ENCODE measurements at places on chromosomes 16 and 17. TPM values are rescaled to one million over a fixed set of nuclear protein-coding genes. Genes with fewer than 3 reads are reported as not detected.

Gene RPL27
- total RNA-seq, result 1,066 TPM

DNA sequence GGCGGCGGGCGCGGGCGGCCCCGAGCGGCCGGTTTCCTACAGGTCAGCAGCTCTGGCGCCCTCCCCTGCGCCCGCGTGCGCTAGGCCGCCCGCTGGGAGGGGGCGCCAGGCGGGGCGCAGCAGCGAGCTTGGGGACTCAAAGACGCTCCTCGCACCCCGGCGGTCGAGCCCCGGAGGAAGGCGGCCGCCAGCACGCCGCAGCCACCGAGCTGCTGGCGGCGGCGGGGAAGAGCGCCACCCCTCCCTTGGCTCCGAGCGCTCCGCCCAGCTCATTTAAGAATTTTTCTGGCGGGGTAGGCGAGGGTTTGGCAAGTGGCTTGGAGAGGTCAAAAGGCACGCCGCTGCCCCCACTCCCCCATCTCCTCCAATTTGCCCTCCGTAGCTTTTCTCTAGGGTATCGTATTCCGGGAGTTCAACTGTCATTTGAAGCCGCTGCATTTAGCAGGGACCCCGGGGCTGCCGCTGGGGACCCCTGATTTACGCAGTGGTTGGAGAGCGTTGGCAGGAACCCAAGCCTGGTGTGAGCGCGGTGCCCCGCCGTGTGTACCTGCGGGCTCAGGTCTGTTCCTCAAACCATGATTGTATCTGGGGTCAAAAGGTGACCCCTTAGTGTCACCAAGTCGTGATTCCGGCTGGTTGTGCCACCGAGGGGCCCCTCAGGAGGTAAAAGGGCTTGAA lies 59.5 kb upstream of the GSE1 start:
- peak overlapping the region; percentile 92 for H3K27ac ChIP-seq
- no peaks in the 10 kb centered on the region for H3K27me3 ChIP-seq
- peak; percentile 78 for DNase-seq
- H3K4me3 ChIP-seq, result peak overlapping the region; percentile 87
- no peaks in the 10 kb centered on the region for H3K36me3 ChIP-seq

- H3K27me3 ChIP-seq, result no peaks in the 10 kb centered on the region
- no peak overlapping the region for H3K4me3 ChIP-seq
- no peak for DNase-seq
- no peaks in the 10 kb centered on the region for H3K4me1 ChIP-seq
- H3K27ac ChIP-seq, result no peak overlapping the region
These were observed 276.9 kb upstream of the TOM1L1 start for GRCh38 chr17:54623746-54624145.

GRCh38 chr17:55040611-55041010 lies 72.0 kb downstream of the STXBP4 start:
- H3K4me1 ChIP-seq, result no peaks in the 10 kb centered on the region
- DNase-seq, result no peak
- H3K27ac ChIP-seq, result no peak overlapping the region
- H3K4me3 ChIP-seq, result no peak overlapping the region
- peaks cover 11% of the 10 kb centered on the region for H3K36me3 ChIP-seq

GRCh38 chr17:79088247-79088996 lies 13.8 kb downstream of the ENGASE start:
- H3K27ac ChIP-seq, result no peak overlapping the region
- peaks cover 1% of the 10 kb centered on the region for H3K4me1 ChIP-seq
- no peaks in the 10 kb centered on the region for H3K36me3 ChIP-seq
- peaks cover 6% of the 10 kb centered on the region for H3K27me3 ChIP-seq

DNA sequence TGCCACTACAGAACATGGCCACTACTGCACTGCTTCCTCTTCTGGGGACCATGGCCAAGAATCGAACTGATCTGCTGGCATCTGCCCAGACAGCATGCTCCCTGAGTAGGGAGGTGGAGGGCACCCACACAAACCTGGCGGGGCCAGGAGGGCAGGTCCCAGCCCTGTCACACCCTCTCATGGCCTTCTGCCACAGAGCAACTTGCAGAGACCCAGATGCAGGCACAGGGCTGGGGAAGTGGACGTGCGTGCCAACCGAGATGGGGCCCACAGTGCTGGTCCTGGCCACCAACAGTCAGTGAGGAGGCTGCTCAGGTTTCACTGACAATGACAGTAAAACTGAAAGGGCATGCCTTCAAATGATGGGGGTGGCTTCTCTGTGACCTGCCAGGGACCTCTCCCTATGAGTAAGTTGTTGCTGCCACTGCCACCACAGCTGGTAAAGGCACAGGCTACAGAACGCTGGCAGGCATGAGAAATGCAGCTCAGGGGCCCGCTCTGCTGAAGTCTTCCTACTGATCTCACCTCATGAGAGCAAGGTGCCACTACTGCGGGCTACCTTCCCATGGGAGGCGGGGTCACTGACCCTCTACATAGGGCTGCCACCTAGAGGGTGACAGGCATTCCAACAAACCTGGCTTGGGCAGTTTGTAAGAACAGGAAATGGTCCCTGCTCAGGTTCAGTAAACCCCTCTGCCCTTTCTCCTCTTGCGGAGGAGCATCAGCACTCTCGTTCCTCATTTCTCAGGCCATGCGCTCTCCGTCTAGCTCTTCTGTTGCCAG lies 15.5 kb downstream of the HIC1 start:
- H3K4me3 ChIP-seq, result peak overlapping the region; percentile 39
- DNase-seq, result no peak
- peak overlapping the region; percentile 70 for H3K27ac ChIP-seq
- H3K27me3 ChIP-seq, result no peaks in the 10 kb centered on the region

GRCh38 chr17:1153795-1154546 lies 25.8 kb downstream of the ABR start:
- no peak overlapping the region for H3K27ac ChIP-seq
- peaks cover 2% of the 10 kb centered on the region for H3K4me1 ChIP-seq
- H3K4me3 ChIP-seq, result no peak overlapping the region
- no peak for DNase-seq
- no peaks in the 10 kb centered on the region for H3K27me3 ChIP-seq
- no peaks in the 10 kb centered on the region for H3K36me3 ChIP-seq

- H3K4me1 ChIP-seq, result peaks cover 6% of the 10 kb centered on the region
- H3K27ac ChIP-seq, result no peak overlapping the region
- H3K4me3 ChIP-seq, result no peak overlapping the region
- H3K36me3 ChIP-seq, result no peaks in the 10 kb centered on the region
These were observed 71.7 kb downstream of the C16orf95 start for GRCh38 chr16:87245511-87245910.

DNA sequence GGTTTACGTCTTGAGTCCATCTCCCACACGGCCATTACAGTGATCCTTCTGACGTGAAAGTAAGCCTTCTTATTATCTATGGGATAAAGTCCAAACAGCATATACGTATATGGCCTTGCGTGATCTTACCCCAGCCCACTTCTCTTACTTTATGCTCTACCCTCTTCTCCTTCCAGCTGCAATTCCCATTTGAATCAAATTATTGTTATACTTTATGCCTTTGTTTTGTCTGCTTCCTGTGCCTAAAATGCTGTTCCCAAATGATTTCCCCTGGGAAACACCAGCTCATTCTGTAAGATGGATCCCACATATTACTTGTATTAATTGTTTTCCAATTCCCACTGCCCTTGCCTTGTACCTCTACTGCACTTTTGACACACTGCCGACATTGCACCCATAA lies 11.2 kb downstream of the UQCRC2 start:
- H3K27ac ChIP-seq, result no peak overlapping the region
- H3K27me3 ChIP-seq, result no peaks in the 10 kb centered on the region
- no peaks in the 10 kb centered on the region for H3K4me1 ChIP-seq
- no peak overlapping the region for H3K4me3 ChIP-seq
- no peak for DNase-seq

DNA sequence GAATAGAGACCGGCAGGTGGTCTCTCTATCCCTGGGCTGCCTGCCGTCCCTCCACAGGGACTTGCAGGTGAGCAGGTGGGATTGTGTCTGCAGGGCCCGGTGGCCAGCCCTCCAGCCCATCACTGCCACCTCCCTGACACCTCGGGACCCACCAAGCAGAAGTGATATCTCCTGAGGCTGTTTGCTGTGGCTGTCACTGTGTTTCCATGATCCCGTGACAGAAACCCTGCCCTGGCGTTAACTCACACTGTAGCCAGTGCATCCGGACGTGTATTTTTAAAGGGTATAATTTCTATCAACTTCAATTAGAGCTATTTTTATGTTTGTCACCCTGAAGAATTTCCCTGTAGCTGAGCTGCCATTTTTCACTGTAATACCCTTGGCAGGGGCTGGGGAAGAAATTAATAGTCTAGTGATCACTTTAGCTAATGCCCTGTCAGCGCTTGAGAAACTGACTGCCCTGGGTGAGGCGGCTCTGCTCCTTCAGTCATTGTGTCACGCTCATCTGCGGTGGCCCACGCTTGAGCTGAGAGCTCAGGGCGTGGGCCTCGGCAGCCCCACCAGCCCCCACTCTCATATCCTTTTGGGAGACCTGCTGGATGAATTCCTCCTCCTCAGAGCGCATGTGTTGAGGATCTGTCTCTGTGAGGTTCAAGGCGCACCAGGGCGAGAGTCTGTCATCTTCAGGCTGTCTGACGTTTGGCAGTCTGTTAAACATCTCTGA lies 229.9 kb upstream of the CIBAR2 start:
- H3K27ac ChIP-seq, result no peak overlapping the region
- H3K36me3 ChIP-seq, result no peaks in the 10 kb centered on the region
- no peak overlapping the region for H3K4me3 ChIP-seq
- H3K27me3 ChIP-seq, result no peaks in the 10 kb centered on the region
- no peak for DNase-seq
- H3K4me1 ChIP-seq, result no peaks in the 10 kb centered on the region

DNA sequence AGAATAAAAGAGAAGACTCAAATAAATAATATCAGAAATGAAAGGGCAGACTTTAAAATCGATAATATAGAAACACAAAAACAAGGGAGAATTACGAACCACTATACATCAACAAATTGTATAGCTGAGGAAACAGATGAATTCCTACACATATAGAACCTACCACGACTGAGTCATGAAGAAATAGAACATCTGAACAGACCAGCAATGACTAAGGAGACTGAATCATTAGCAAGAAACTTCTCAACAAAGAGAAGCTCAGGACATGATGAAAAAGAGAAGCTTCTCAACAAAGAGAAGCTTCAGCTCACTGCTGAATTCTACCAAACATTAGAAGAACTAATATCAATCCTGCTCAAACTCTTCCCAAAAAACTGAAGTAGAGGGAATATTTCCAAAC lies 255.9 kb downstream of the CEP112 start:
- H3K36me3 ChIP-seq, result no peaks in the 10 kb centered on the region
- H3K27me3 ChIP-seq, result peaks cover 2% of the 10 kb centered on the region
- H3K27ac ChIP-seq, result no peak overlapping the region
- H3K4me1 ChIP-seq, result no peaks in the 10 kb centered on the region
- H3K4me3 ChIP-seq, result no peak overlapping the region
